ENCODE measurements at places on chromosomes 2 and 18. TPM values are rescaled to one million over a fixed set of nuclear protein-coding genes. Genes with fewer than 3 reads are reported as not detected.

DNA sequence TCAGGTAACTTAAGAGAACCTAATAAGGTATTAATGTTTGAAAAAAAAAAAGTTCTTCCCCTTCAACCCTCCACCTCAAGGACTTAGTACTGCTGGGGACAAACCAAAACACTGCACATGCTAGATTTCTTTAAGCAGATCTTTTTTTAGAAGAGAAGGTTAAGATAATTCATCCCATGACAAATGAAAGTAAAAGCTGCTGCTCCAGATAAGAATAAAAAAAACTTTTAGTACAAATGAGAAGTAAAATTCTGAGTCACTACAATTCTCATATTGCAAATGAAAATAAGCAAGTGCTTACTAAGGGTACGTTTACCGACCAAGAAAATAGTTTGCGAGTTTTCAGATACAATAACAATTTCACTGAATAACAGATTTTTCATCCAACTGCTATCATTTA, 8.9 kb downstream of the STAM2 start:
- H3K27ac ChIP-seq: no peak overlapping the region
- no peaks in the 10 kb centered on the region for H3K27me3 ChIP-seq
- peaks cover 10% of the 10 kb centered on the region for H3K4me1 ChIP-seq
- no peak for DNase-seq

DNA sequence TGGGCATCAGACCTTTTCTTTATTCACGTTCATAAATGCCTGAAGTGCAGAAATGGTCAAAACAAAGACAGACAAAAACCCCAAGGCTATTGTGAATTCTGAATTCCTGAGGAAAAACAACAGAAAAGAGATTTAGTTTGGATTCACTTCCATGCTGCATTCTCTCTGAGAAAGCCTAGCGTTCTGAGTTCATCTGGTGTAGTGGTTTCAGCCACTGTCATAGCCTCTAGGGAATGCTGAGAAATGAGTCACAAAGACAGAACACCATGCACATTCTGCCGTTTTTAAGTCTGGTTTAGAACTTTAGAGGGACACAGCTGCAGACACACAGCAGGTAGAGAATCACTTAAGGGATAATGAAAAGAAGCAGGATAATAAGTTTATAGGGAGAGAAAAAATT, 93.8 kb downstream of the LRP1B start:
- H3K27me3 ChIP-seq: no peaks in the 10 kb centered on the region
- no peak overlapping the region for H3K4me3 ChIP-seq

Gene MYO7B
- total RNA-seq: 0.15 TPM

DNA sequence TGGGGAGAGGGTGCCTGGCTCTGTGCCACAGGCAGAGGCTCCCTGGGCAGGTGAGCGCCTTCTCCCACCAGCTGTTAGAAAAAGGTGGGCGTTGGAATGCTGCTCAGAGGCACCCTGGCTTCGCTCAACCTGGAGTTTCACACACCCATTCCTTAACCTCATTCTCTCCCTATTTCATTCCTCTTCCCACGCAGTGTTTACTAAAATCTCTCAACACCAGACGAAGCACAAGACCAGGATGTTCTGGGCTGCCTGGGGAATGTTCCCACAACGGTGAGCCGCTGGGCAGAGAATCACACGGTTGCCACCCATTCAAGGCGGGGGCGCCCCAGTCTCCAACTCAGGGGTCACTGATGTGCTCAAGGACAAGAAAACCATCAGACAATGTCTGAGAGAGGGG, 64.5 kb downstream of the TGFA start:
- H3K4me3 ChIP-seq: no peak overlapping the region
- no peaks in the 10 kb centered on the region for H3K4me1 ChIP-seq
- H3K27ac ChIP-seq: no peak overlapping the region
- H3K36me3 ChIP-seq: no peaks in the 10 kb centered on the region

Gene DDX1
- 102 TPM for total RNA-seq

- H3K27me3 ChIP-seq: no peaks in the 10 kb centered on the region
- no peaks in the 10 kb centered on the region for H3K4me1 ChIP-seq
- no peaks in the 10 kb centered on the region for H3K36me3 ChIP-seq
- no peak for DNase-seq
These were observed 690.4 kb upstream of the NRXN1 start for GRCh38 chr2:51722311-51722710.

DNA sequence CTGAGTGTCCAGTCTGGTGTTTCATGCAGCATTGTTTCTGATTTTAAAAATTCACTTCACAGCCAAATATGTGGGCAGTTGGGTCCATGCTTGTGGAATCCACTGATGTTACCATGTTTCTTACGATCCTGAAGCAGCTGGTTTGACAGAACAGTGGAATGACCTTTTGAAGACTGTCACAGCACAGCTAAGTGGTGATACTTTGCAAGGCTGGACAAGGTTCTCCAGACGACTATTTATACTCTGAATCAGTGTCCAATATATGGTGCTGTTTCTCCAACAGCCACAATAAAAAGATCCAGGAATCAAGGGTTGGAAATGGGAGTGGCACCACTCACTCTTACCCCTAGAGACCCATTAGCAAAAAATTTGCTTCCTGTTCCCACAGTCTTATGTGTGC, 577.4 kb upstream of the RAB6C start:
- DNase-seq: no peak
- no peaks in the 10 kb centered on the region for H3K4me1 ChIP-seq
- no peaks in the 10 kb centered on the region for H3K27me3 ChIP-seq

Gene ADD2
- total RNA-seq: 0.26 TPM

GRCh38 chr2:197269815-197270214, 40.8 kb downstream of the ANKRD44 start:
- H3K4me1 ChIP-seq: no peaks in the 10 kb centered on the region
- H3K27me3 ChIP-seq: no peaks in the 10 kb centered on the region
- H3K4me3 ChIP-seq: no peak overlapping the region
- DNase-seq: no peak
- no peak overlapping the region for H3K27ac ChIP-seq

DNA sequence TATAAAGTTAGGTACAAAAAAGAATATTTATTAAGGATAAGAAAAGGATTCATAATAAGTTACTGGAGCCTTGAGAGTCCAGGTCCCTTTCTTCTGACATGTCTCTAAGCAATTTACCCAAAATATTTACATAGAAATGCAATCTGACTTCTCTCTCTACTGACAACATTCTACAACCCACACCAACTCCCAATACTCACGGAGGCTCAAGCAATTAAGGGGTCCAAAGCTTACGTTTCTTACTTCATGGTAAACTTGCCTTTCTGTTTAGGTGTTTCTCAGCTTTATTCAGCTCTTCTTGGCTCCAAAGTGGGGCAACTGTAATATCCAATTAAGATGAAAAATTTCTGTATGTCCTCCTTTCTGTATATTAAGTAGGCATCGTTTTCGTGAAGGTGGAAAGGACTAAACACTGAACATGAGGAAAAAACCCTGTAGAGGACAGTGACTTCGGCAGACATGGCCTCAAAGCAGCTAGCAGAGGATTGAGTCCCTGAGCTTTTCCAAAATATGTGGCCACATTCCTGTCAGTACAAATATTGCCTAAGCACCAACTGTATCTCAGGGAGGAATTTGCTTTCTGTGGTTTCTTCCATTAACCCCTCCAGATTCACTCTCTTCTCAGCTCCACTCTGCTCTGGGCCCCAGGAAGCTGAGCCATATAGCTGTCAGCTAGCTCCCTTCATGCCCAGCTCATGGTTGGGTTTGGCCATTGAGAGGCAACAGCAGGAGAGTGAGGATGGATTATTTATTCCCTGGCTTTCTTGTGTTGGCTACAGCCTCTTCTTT, 67.9 kb upstream of the GLS start:
- H3K4me1 ChIP-seq: no peaks in the 10 kb centered on the region
- no peak overlapping the region for H3K4me3 ChIP-seq
- no peak for DNase-seq
- no peaks in the 10 kb centered on the region for H3K36me3 ChIP-seq
- no peaks in the 10 kb centered on the region for H3K27me3 ChIP-seq

Gene UGT1A7
- not detected for total RNA-seq

GRCh38 chr2:54161660-54162424, 46.4 kb downstream of the ACYP2 start:
- H3K27me3 ChIP-seq: no peaks in the 10 kb centered on the region
- no peaks in the 10 kb centered on the region for H3K4me1 ChIP-seq
- H3K36me3 ChIP-seq: no peaks in the 10 kb centered on the region
- H3K4me3 ChIP-seq: no peak overlapping the region

DNA sequence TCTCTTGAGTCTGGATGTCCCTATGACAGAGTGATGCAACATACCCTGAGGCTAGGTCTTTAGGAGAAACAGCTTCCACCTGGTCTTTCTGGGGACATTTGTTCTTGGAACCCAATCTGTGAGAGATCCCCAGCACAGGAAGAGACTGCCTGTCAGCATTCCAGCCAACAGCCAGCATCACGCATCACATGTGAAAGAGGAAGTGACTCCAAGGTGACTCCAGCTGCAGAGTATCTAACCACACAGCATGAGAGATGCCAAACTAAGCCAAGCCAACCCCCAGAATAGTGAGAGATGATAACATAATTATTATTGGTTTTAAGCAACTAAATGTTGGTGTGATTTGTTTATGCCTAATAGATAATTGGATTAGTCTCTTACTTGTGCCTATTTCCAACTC, 35.7 kb downstream of the C18orf63 start:
- H3K4me1 ChIP-seq: no peaks in the 10 kb centered on the region
- no peak overlapping the region for H3K4me3 ChIP-seq
- H3K36me3 ChIP-seq: no peaks in the 10 kb centered on the region
- DNase-seq: peak; percentile 20
- H3K27me3 ChIP-seq: peaks cover 20% of the 10 kb centered on the region

Gene SP140
- total RNA-seq: 1.1 TPM

DNA sequence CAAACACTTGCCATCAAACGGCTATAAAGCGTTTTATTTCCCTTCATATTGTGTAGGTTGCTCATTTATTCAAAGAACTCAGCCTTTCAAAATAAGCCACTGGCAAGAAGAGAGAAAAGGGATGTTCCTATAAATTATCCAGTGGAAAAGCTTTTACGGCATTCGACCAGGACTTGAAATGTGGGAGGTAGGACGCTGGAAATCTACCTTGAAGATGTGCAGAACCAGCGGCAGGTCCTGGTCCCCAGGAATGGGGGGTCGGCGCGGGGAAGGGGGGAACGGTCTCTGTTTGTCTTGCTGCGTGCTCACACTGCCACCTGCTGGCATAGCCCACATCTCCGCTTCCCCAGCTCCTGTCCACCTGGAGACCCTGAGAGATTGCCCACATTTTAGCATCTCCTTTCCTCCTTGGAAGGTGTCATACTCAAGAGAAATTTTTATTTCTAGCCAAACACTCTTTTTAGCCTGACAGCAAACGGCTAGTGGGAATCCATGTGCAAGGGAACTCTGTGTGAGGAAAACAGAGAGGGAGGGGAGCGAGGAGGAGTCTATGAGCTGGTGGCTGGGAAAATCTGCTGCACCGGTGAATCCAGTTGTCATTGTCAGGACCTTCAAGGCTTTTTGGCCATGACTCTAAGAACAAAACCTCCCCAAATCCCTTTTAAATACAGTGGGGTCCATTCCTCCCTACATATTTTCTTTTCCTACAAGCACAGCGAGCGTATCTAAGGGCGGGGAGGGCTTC, 349.0 kb upstream of the PKDCC start:
- no peak overlapping the region for H3K27ac ChIP-seq
- H3K27me3 ChIP-seq: no peaks in the 10 kb centered on the region
- H3K4me3 ChIP-seq: no peak overlapping the region
- no peak for DNase-seq
- no peaks in the 10 kb centered on the region for H3K36me3 ChIP-seq

DNA sequence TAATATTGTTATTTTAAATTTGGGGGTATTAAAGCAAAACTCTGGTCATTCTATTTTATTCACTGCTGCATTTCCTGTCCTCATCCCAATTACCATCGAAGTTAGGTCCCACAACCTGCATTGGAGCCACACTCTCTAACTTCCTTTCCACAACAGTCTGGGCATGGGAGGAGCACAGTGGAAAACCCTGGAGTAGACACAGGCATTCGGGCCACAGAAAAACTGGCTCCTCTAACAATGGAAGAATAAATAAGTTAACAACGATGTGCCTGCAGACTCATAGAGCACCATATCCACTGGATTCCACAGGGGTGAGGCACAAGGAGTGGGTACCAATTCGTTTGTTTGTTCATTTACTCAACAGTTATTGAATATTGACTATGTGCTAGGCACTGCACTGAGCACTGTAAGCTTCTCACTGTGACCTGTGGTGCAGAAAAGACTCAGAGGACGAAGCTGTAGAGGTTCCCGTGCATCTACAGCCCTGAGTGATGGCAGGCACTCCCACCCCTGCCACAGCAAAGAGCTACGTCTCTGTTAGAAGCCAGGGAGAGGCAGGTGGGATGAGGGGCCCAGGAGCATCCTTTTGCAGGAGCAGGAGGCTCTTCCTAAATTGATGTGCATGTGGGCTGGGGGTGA, 154.2 kb upstream of the PGAP1 start:
- no peaks in the 10 kb centered on the region for H3K4me1 ChIP-seq
- no peak for DNase-seq
- H3K4me3 ChIP-seq: no peak overlapping the region

DNA sequence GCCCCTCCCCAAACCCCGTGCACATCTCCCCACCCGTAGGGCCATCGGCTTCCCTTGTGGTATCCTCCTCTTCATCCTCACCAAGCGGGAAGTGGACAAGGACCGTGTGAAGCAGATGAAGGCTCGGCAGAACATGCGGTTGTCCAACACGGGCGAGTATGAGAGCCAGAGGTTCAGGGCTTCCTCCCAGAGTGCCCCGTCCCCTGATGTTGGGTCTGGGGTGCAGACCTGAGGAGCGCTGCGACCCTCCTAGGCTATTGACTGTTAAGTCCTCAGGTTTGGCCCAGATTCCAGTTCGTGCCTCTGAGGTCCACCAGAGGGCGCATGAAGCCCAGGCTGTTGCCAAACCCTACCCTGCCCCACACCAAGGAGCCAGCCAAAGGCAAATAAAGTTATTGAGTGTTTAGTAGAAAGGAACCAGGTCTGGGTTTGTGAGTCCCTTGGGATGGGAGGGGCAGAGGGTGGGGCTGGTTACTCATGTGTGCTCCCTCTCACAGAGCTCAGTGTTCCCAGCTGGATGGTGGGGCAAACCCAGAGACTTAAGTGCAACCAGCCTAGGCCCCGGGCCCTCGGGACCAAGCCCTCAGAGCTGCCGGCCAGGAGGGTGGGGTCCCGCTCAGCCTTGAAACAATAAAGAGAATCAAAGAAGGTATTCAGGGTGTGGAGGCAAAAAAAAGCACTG, 2.4 kb downstream of the PNKD start:
- no peak overlapping the region for H3K27ac ChIP-seq
- H3K4me3 ChIP-seq: no peak overlapping the region
- H3K36me3 ChIP-seq: peaks cover 5% of the 10 kb centered on the region
- DNase-seq: peak; percentile 77
- peaks cover 20% of the 10 kb centered on the region for H3K4me1 ChIP-seq

DNA sequence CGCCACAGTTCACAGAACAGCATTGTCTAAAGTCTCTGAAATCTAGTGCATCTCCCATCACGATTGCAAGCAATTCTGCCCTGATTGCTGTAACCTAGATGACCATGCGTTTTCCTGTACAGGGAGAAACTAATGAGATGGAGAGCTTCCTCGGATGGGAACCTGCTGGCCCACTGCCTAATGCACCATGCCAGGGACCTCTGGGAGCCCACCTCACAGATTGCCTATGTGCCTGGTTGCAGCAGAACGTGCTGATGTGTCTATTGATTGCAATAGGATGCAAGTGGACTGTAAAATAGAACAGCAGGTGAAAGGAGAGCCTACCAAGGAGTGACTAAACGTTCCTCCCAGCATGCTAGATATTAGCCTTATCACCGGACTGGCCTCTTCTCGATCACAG, 141.0 kb upstream of the RAB12 start:
- no peak for DNase-seq
- H3K4me1 ChIP-seq: no peaks in the 10 kb centered on the region
- H3K4me3 ChIP-seq: no peak overlapping the region
- H3K27me3 ChIP-seq: no peaks in the 10 kb centered on the region
- no peaks in the 10 kb centered on the region for H3K36me3 ChIP-seq

GRCh38 chr18:13457327-13457726, 238.8 kb downstream of the LDLRAD4 start:
- no peaks in the 10 kb centered on the region for H3K4me1 ChIP-seq
- H3K4me3 ChIP-seq: no peak overlapping the region
- DNase-seq: no peak
- H3K27ac ChIP-seq: no peak overlapping the region

Gene CTLA4
- 0.08 TPM for total RNA-seq

Gene C2orf81
- total RNA-seq: 3.9 TPM

Measured in Panc1 (cell line).